Activated T-cell treated with anti-CD3 and anti-CD28 coated beads, Interleukin-2, amount 50 U/mL, for 72 hours (primary cell): ENCODE measurements at places on chromosomes 11 and 22. TPM values are rescaled to one million over a fixed set of nuclear protein-coding genes. Genes with fewer than 3 reads are reported as not detected.
A peak's percentile ranks its signal among the peaks of the same experiment; 100 is the strongest.

MYOD1 gene
- total RNA-seq: not detected

OOSP4A gene
- total RNA-seq: not detected

ARHGAP8 gene
- 2.8 TPM for total RNA-seq

OR2AG2 gene
- not detected for total RNA-seq

ACTN3 gene
- total RNA-seq: 0.32 TPM

NRXN2 gene
- 0.37 TPM for total RNA-seq

OR4D5 gene
- total RNA-seq: not detected

ELF5 gene
- not detected for total RNA-seq

C11orf21 gene
- total RNA-seq: 16.6 TPM

ZBTB3 gene
- total RNA-seq: 12.2 TPM

DNA sequence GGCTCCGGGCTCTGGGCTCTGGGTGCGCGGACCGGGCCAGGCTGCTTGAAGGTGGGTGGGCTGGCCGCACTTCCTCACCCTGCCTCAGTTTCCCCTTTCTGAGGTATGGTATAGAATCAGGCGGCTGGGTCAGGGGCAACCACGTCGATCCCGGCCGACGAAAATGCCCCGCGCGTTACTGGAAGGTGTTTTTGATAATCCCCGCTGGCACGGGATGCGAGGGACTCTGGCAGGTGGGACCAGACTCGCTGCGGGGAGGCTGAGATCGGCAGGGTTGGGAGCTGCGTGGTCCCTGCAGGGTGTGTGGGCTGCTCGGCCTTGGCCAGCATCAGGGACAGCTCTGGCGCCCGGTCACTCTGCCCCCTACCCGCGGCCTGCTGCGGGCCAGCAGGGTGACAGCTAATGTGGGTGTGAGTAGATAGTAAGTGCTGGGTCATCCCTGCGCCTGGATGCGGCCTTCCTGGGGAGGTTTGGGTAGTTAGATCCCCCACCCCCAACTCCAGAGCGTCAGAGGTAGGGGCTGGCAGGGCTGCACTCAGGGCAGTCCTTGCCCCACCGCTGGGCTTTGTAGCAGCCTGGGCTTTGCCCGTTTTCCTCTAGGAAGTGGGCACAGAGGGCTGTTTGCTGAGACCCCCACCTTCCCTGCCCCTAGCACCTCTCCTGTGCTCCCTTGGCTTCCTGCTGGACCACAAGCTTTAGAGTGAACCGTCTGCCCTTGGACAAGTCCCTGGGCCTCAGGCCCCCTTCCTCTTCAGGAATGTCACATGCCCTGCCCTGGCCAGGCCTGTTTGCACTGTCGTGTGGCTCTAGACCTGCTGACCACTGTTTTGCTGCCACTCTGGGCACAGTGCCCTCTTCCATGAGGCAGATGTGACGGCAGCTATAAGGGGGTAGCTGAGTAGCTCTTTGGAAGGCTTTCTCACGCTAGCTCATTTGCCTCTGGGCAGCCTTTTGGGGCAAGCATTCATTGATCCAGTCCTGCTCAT is 579 bp downstream of the TANGO2 start:
- peak; percentile 31 for DNase-seq

DNA sequence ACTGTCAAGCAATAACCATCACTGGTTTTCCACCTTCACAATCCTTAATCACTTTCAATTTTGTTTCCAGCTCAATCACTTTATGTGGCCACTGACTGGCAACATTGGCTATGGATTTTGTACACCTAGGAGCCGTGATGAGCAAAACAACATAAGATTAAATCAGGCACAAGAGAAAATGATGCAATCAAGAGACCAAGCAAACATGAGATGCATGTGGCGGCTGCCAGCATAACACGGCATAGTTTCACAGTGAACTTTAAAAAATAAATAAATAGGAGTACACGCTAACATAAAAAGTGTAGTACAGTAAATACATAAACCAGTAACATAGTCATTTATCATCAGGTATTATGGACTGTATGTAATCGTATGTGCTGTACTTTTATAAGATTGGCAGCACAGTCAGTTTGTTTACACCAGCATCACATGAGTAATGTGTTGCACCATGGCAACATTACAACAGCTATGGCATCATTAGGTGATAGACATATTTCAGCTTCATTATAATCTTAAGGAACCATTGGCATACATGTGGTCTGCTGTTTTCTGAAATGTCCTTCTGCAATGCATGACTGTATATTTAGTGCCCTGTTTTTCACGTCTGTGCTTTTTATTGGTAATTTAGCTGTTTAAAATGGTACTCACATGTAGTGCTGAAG is 83.3 kb upstream of the PRDM11 start:
- no peak for DNase-seq

DNA sequence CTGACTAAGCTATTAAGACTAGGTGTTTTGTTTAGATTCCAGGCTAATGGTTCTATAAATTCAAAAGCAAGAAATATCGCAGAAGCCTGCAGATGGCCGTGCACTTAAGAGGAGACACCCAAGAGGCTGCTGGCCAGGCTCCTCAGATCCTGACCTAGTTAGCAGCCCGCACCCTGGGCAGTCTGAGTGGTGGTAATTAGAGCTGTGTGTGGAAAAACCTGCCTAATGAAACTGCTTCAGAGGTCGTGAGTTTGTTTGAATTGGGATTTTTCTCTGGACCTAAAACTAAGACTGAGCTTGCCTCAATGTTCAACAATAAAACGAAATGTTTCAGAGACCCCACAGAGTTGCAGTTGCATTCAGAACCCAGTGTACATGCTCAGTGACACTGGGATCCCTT is 627.7 kb downstream of the OPCML start:
- DNase-seq: no peak

DNA sequence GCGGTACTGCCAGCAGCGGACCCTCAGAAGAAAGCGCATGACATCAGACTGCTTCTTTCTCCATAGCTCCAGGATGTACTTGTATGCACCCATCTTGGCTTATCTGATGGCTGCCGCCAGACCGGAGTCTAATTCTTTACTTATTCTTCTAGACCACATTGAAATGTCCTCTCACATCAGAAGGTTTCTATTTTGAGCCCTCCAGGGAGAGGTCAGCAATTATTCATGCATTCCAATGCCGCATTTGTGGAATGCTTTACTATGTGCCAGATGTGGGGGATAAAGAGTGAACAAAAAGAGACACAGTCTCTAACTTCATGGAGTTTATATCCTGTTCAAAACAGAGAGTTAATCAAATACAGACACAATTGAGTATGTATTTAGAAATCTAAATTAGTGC is 230.1 kb downstream of the MIAT start:
- no peak for DNase-seq

DNA sequence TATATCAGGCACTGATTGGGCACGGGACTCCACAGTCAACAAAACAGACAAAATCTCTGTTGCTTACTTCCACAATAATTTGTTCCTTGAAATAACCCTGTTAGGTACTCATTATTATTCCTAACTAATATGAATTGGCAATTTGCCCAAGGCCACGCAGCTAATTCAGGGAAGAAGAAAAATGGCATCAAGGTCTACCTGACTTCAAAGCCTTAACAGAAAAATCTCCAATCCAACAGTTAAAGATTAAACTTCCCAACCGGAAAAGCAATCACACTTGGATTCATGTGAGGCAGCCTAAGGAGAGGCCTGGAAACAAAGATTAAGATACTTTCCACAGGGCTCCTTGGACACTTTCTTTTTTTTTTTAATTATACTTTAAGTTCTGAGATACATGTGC is 68.9 kb downstream of the PRCP start:
- no peak for DNase-seq

DNA sequence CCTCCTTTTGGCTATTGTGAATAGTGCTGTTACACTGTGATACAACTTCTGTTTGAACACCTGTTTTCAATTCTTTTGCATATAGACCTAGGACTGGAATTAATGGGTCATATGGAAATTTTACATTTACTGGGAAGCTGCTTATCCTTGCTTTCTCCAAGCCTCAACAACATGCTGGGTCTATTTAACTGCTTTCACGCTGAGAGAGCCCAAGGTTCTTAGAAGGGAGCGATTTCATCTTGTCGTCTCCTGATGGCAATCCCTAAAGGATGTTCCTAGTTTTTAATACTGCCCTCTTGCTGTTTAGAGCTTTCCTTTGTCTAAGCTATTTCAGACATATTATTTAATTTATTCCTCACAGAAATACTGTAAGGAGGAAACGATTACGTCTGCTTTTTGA is 15.5 kb downstream of the IRAG1 start:
- no peak for DNase-seq

DNA sequence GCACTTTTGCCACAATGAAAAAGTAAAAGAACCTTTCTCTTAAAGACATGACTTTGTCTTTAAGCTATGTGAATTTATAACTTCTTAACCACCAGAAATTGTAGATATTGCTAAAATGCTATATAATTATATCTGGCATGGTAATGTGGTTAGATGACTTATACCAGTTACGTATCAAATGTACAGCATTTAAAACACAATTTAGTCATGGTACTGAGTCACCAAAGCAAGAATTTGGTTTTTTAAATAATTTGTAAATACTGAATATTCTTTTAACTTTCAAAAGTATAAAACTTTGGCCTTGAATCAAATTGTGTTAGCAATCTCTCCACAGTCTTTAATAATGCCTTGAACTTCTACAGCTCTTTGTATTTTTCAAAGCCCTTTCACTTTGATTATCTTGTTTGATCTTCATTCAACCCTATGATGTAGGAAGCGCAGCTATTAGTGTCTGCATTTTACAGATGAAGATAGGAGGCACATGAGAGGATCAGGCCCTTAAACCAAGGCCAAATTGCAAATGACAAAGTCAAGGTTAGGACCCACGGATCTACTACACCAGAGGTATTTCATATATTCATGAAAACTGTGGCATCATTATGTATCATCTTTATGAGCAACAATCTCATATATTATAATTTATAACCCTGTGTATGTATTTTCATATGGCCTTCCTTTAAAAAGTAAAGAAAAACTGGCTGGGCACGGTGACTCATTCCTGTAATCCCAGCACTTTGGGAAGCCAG is 4.4 kb upstream of the SYTL2 start:
- no peak for DNase-seq

- DNase-seq: no peak
These were observed 20.7 kb downstream of the DIXDC1 start for GRCh38 chr11:111957663-111958444.

GRCh38 chr22:20804650-20805049 is 30.7 kb downstream of the SERPIND1 start:
- no peak for DNase-seq

DNA sequence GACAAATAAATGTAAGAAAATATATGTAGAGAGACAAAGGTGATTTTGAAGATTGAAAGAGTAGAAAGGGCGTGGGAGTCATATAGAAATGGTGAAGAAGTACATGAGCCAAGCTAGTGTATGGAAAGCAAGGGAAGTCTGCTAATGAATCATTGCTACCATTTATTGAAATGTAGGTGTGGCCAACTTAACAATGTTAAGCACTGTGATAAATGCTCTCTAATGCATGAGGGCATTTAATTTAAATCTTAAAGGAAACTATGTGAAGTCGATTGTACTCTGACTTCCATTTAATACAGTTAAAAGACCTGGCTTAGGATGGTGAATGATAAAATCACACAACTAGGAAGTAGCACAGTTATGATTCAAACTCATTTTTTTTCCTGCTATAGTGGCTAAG is 219.9 kb downstream of the CASP12 start:
- no peak for DNase-seq

DNA sequence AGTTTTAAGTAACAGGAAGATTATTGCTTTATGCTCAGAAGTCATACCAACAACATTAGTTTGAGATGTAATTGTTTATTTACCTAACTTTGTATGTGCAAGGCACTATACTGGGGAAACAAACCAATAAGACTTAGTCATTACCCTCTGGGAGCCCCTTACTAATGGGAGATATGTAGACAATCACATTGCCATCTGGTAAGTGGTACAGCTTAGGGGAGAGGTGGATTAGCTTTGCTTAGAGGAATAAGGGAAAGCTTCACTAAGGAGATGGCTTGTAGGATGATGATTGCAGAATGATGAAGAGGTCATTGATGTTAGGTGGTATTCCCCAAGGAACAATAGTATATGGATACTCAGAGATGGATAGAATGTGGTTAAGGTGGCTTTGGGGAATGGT is 17.5 kb downstream of the EMSY start:
- no peak for DNase-seq

- no peak for DNase-seq
These were observed 10.2 kb downstream of the CKAP5 start for GRCh38 chr11:46835897-46836296.

- DNase-seq: no peak
These were observed 2.1 kb upstream of the IFT27 start for GRCh38 chr22:36778020-36778419.

DNA sequence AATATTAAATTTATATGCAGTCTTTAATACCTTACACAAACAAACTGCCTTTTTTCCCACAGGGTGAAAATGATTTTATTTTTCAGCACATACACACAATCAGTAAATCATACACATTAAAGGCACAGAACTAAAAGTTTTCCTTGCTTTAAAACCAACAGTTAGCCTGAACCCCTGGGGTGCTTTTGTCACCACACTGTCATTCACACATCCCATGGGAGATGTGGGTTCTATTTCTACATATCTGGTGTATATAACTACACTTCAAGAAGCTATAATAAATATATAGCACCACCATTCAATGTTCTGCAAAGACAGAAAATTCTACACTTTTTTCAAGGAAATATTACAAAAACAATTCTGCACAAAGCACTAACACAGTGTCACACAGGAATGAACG is 197.0 kb downstream of the GUCY1A2 start:
- no peak for DNase-seq

DNA sequence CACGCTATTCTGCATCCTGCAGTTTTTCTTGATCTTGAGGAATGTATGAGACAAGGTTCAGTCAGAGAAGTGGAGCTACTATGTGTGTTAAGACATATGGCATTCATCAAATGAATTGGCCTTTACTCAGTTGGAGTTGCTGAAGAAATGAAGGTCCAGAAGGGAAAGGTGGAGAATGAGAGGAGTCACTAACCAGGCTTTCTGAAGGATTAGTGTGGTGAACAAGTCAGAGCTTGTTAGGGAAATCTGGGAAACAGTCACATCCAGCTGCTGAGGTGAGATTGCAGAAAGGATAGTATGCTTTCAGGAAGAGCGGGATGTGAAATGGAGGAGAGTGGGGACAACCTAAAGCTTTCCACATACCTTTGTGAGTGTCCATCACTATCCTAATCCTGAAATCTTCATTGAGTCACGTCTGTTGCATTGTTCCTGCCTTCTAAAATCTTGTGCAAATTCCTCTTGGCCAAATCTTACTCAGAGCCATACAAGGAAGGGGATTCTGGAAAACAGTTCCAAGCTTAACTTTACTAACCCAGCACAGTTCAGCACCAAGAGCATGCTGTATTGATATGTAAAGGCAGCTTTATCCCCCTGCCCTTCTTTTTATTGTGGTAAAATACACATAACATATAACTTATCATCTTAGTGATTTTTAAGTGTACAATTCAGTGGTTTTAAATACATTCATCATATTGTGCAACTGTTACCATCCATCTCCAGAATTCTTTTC is 11.4 kb upstream of the PITPNB start:
- no peak for DNase-seq

DNA sequence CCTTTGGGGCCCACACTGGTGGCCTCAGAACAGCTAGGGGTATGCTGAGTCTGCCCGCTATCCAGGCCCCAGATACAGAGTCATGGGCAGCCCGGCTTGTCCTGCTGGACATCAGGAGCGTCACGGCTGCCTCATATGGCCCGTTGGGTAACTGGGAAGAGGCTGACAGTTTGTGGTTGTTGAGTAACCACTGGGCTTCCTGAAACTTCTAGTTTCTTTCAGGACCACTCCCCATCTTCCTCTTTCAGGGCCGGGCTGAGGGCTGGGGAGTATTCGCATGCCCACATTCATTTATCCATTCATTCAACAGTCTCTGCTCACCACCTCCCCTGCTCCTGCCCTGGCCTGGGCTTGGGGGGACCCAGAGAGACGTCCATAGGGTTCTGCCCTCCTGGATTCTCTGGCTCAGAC is 13.4 kb upstream of the P2RY2 start:
- DNase-seq: no peak
